Stimulated activated CD8-positive, alpha-beta memory T cell treated with anti-CD3 and anti-CD28 coated beads, Interleukin-4, amount 100 ng/mL, for 24 hours (primary cell): ENCODE measurements at places on chromosomes 12 and 14.

- no peak for DNase-seq
These were observed 338.5 kb downstream of the FSCB start for GRCh38 chr14:44168566-44168965.

- DNase-seq: no peak
These were observed 205.4 kb downstream of the NAV3 start for GRCh38 chr12:78035901-78036606.

DNA sequence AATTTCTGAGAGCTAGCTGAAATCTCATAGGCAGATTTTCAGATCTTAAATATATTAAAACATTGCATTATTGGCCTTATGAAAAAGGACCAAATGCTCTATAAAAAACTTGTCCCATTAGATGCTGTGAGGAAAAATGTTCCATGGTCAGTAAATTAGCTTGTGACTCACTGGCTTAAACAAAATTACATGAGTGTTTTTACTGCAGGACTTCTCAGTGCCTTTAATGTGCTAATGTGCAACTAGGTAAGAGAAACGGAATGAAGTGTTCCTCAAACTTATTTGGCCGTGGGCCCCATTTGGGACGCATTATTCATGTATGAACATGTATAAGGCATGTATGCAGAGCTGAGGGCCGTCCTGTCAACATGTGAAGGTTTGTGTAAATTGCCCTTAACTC, 41.7 kb downstream of the MYRFL start:
- DNase-seq: no peak

DNA sequence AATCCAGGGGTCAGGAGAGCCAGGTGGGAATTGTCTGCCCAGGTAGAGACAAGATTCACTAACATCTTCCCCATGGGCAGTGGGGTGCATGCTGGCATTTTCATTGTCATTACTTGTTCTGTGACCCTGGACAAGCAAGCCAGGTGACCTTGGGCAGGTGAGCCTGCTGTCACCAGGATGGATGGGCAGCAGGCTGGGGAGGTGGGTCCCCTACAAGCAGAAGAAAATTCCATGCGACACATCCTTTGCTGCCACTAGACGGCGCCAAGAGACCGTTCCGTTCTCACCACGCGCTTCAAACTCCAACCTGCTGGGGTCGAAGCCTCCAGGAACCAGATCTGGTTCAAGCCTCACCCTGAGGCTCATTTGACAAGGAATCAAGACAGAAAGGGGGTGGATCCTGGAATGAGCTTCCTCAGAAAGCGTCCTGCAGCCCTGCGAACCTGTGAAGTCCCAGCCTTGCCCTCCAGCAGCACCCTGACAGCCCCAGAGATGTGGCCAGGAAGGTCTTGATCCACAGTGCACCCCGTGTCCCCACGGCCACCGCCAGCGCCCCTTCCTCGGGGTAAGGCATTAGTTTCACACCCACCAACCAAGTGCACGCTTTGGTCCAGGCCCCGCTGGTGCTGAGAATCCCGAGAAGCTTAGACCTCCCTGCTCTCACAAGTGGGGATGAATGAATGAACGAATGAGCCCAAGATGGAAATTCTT, 3.2 kb upstream of the DYNC1H1 start:
- peak; percentile 59 for DNase-seq

- DNase-seq: no peak
These were observed 9.4 kb upstream of the LRP1-AS start for GRCh38 chr12:57156701-57157403.

GRCh38 chr12:31315784-31316465, 10.0 kb downstream of the SINHCAF start:
- DNase-seq: no peak

GRCh38 chr12:127133675-127134335, 1133.2 kb upstream of the TMEM132C start:
- no peak for DNase-seq

DNA sequence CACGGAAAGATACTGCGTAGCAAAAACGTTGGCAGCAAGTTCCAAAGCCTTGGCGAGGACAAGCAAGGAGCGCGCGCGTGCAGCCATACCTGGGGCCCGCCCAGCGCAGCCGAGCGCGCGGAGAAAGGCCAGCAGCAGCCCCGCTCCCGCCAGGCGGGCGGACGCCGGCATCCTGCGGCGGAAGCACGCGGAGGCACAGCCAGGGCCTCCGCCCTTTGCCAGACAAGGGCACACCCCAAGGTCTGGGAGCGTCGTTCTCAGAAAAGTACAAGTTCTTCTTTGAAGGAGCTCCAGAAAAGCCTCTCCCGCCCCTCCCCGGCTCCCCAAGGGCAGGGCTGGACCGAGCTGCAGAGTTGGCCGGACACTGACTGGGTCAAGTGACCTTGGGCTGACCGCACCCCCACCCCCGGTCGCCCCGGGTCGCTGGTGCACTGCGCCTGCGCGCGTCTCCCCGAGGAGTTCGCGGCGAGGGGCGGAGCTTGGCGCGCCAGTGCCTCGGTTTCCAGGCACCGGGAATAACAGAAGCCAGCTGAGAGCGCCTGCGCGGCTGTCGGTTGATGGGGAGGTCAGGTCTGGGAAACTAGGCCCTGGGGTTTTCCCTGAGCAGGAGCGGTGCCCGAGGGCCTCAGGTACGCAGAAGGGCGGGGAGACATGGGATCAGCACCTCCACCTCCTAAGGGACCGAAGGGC, at the start of gene ZC2HC1C:
Gene ZC2HC1C (plus strand): TSS at position 521 of the 690 bp plus-strand sequence. CDS start 933 bp downstream, outside the sequence.
- DNase-seq: peak; percentile 59

GRCh38 chr12:63821781-63822251, 22.7 kb upstream of the SRGAP1 start:
- DNase-seq: no peak

GRCh38 chr12:2352203-2352602, 299.4 kb downstream of the CACNA1C start:
- DNase-seq: no peak

- no peak for DNase-seq
These were observed 109.3 kb downstream of the ETV6 start for GRCh38 chr12:11758510-11759493.

DNA sequence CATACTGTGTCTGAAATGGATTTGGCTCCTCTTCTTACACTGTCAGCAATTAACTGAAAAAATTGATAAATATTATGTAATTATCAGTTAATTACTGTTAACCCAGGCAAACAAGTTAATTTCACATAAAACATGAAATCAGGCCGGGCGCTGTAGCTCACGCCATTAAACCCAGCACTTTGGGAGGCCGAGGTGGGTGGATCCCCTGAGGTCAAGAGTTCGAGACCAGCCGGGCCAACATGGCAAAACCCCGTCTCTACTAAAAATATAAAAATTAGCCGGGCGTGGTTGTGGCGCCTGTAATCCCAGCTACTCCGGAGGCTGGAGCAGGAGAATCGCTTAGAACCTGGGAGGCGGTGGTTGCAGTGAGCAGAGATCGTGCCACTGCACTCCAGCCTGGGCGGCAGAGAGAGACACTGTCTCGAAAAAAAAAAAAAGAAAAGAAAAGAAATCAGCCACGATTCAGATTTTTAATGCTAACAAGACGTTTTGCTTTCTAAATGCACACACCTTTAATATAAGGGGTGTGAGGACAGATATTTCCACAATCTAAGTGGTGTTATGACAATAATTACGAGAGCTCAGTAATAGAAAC, 473 bp upstream of the TMEM19 start:
- no peak for DNase-seq

- DNase-seq: no peak
These were observed 111.2 kb downstream of the KIF21A start for GRCh38 chr12:39331539-39332261.

- no peak for DNase-seq
These were observed 926 bp downstream of the HRK start for GRCh38 chr12:116880213-116880816.
